Activated CD4-positive, alpha-beta T cell treated with anti-CD3 and anti-CD28 coated beads, Interleukin-2, Interleukin-4, amounts not matched to agents 100 ng/mL and 50 ng/mL, durations not matched to agents 16 hours and 8 hours (primary cell): ENCODE measurements at places on chromosomes 2 and 18.

GRCh38 chr18:60893355-60894097 is 439.7 kb upstream of the CDH20 start:
- DNase-seq = no peak

DNA sequence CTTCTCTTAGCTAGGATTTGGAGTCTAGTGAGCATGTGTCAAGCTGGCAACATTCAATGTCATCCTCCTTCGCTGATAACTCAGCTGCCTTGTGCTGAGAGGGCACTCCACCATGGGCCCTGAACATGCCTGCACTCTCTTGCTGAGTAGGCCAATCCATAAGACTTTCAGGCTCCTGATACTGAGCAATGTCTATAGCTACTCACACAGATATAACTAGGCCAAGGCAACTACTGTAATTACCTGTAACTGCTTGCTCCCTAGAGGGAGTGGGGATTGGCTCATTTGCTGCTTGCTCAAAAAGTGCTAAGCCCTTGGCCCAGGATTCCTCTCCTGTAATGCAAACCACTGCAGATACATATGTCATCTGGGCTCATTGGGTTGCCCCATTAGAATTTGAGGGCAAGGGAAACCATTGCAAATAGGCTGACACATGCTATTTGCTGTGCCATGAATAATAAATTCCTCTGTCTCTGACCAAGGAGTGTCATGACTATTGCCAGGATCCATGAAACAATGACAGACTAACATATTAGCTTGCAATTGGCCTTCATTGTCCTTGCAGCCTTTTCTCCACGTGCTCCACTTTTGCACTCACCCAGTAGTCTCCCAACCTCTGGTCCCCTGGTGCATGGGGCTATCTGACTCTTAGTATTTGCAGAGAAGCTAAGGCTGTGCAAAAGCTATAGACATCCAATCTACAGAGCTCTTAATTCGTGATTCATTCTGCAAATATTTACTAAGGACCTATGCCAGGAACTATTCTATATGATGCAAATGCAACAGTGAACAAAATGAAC is 36.9 kb upstream of the BMPR2 start:
- no peak for DNase-seq

DNA sequence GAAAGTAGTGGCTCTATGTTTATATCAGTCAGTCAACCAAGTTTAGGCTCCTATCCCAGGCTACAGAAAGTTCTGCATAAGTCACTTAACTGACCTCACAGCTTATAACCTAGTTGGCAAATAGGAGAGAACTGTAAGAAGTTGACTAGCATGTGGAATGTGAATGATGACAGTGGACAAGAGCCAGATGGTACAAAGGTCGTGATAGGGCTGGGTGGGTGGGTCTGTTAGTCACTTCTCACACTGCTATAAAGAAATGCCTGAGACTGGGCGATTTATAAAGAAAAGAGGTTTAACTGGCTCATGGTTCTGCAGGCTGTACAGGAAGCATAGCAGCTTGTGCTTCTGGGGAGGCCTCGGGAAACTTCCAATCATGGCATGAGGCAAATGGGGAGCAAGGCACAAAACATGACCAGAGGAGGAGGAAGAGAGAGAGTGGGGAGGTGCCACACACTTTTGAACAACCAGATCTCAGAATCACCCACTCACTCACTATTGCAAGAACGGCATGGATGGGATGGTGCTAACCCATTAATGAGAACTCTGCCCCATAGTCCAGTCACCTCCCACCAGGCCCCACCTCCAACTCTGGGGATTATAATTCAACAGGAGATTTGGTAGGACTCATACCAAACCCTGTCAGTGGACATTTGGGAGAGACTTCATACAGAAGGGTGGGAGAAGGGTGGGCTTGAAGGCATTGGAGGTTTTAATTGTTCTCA is 68.8 kb downstream of the LTBP1 start:
- no peak for DNase-seq

DNA sequence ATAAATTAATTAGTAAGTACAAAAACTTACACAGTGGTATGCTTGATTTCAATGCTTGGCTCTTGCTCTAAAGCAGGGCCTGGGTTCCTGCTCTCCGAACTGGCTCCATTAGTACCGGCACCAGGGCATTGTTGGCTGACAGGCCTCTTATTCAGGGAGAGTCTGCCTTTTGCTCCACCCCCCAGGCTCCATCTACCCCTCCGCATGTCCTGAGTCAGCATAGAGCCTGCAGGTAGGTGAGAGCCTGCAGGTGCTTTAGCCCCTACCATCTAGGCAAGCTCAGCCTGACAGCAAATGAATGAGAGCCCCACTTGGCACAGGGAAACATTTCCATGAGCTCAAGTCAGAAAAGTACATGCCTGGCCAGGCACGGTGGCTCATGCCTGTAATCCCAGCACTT is 35.1 kb upstream of the EFHD1 start:
- DNase-seq = no peak

DNA sequence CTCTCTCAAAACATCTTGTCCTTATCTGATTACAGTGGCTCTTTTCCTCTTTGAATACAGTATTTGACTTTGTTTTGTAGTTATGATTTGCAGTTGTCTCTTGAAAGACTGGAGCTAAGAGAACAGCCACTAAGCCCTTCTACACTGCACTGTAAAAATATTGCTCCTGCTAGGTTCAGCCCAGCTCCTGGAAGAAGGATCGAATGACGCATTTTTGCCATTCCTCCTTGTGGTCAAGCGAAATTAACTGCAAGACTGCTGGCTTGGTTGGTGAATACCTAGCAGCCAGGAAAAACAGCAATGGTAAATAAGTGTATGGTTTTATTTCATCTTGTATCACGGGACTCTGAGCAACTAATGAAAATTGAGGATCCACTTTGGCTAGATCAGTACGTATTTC is 407.8 kb upstream of the CDH2 start:
- DNase-seq = no peak

- DNase-seq = no peak
Observed at GRCh38 chr2:960061-960736, 9.6 kb downstream of the SNTG2 start.
